ENCODE measurements at places on chromosomes 6 and 20. TPM values are rescaled to one million over a fixed set of nuclear protein-coding genes. Genes with fewer than 3 reads are reported as not detected.
A peak's percentile ranks its signal among the peaks of the same experiment; 100 is the strongest.

DNA sequence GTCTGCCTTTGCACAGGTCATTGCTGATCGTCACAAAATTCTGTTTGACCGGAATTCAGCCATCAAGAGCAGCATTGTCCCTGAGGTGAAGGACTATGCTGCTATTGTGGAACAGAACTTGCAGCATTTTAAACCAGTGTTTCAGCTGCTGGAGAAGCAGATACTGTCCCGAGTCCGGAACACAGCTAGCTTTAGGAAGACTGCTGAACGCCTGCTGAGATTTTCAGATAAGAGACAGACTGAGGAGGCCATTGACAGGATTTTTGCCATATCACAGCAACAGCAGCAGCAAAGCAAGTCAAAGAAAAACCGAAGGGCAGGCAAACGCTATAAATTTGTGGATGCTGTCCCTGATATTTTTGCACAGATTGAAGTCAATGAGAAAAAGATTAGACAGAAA is 24.6 kb upstream of the CALHM6 start:
- no peak for DNase-seq

DNA sequence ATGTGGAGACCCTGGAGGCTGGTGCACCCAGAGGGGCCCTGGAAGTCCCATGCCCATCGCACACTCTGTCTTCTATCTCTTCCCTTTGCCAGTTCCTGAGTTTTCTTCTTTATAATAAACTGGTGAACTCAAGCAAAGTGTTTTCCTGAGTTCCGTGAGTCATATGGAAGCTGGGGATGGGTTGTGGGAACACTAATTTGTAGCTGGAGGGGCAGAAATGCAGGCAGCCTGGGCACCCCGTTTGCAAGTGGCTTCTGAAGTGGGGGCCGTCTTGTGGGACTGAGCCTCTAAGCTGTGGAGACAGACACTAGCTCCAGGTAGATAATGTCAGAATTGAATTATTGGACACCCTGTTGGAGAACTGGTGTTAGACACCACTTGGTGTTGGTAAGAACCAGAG is 3.2 kb upstream of the PPP1R3G start:
- no peak for DNase-seq

DNA sequence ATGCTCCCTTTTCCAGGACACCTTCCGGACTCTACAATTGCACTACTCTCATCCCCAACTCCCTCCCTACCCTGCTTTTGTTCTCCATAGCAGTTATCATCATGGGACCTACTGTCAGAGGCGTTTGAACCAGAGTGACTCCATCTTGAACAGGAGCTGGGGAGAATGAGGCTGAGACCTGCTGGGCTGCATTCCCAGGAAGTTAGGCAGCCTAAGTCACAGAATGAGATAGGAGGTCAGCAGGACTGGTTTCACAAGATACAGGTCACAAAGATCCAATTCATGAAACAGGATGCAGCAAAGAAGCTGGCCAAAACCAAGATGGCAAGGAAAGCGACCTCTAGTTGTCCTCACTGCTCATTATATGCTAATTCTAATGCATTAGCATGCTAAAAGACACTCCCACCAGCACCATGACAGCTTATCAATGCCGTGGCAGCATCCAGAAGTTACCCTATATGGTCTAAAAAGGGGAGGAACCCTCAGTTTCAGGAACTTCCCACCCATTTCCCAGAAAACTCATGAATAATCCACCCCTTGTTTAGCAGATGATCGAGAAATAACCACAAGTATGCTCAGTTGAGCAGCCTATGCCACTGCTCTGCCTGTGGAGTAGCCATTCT is 15.6 kb downstream of the SLC13A3 start:
- no peak for DNase-seq

GRCh38 chr6:137958811-137959565 is 91.9 kb downstream of the TNFAIP3 start:
- DNase-seq, result no peak

- no peak for DNase-seq
Observed at GRCh38 chr6:136212608-136213007, 37.5 kb downstream of the MTFR2 start.

DNA sequence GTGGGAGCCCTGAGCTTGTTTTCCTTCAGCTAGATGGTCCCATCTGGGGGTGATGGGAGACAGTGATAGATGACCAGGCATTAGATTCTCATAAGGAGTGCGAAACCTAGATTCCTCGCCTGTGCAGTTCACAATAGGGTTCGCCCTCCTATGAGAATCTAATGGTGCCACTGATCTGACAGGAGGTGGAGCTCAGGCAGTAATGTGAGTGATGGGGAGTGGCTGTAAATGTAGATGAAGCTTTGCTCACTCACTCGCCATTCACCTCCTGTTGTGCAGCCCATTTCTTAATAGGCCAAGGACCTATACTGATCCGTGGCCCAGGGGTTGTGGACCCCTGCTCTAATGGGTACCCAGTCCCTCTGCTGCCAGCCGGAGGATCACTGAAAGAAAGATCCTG is 20.7 kb upstream of the KCNB1 start:
- DNase-seq, result no peak

DNA sequence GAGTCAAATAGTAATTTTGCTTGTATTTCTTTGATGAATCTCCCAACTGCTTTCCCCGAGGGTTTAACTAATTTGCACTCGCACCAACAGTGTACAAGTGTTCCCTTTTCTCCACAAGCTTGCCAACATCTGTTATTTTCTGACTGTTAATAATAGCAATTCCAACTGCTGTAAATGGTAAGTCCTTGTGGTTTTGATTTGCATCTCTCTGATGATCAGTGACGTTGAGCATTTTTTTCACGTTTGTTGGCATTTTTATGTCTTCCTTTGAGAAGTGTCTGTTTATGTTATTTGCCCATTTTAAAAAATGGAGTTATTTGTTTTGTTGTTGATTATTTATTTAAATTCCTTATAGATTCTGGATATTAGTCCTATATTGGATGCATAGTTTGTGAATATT is 399.8 kb upstream of the MAN1A1 start:
- DNase-seq, result no peak

RAET1L gene
- total RNA-seq, result not detected

PHACTR3 gene
- total RNA-seq, result not detected

GRCh38 chr20:5528719-5529256 is 212.0 kb upstream of the PROKR2 start:
- DNase-seq, result peak; percentile 91

- DNase-seq, result no peak
Observed at GRCh38 chr6:161195386-161195785, 78.5 kb downstream of the AGPAT4 start.

MYCT1 gene
- total RNA-seq, result 2.9 TPM

OR2H2 gene
- not detected for total RNA-seq

DNA sequence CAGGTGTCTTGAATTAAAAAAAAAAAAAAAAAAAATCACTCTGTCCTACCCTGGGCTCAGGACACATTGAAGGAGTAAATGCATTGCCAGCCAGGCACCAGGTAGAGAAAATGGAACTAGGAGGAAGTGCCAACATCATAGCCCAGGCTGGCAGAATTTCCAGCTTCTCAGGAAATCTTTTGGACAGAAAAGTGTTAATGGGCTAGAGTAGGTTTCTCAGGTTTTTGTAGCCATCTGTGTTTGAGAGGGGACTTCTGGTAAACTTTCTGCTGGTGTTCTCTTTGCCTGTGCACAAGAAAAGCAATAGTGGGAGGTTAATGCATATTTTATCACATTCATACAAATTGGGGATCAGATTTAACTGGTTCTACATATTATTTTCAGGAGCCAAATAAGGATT is 678.3 kb upstream of the NRSN1 start:
- no peak for DNase-seq

DNA sequence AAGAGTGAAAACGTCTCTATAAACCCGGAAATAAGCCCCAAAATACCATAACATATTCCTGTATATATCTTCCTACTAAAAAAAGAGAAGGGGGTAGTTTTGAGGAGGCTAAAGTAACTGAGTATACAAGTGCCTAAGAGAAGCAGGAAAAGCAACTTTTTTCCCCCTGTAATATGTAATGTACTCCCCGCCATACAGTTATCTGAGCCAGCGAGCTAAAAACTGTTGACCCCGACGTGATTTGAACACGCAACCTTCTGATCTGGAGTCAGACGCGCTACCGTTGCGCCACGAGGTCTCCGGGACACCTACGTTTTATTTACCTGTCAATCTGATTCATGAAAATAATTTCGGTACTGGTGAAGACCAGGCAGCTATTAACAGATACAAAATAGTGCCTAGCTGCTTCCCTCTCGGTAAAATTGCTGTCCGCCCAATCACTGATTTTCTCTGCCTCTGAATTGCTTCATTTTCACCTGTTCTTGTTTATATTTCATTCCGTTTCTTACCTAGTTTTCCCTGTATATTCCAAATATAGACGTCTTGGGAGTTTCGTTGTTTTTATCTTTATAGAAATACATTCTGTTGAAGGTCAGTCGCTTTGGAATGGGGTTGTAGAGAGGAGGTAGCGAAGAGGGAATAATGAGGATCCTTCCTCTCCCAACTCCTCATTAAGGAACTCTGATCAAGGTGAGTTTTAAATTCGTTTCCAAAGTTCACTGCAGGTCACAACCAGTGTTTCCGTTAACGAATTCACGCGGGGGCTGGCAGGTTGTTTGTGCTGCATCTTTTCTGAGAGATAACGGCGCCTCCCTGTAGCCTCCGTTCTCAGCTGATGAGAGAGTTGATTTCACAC is 33.6 kb upstream of the BTN3A2 start:
- peak; percentile 71 for DNase-seq

GRCh38 chr20:63057171-63058117 is 50.7 kb upstream of the BHLHE23 start:
- no peak for DNase-seq

DNA sequence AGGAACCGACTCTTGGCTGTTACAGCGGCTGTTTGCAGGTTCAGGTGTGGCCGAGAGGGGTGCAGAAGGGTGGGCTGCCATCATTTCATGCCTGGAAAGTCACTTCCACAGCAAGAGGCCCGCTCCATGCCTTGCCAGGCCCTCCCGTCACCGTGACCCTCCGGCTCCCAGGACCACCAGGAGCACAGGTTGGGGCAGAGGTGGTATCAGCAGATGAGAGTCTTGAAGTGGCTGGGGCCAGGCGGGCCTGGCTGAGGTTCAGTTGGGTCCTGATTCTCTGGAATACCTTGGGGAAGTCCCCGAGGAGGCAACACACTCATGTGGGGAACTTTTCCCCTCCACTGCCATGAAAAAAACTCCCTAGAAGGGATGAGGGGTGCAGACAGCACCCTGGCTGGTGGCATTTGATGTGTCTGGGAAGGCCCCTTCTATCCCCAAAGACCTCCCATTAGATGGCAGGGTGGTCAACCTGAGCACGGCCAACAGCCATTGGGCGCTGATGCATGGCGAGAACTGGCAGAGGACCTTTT is 34.2 kb upstream of the IRF4 start:
- DNase-seq, result no peak

- DNase-seq, result no peak
Observed at GRCh38 chr20:23371496-23371895, 9.5 kb downstream of the GZF1 start.

GRCh38 chr6:157272372-157272771 is 50.9 kb downstream of the TMEM242 start:
- no peak for DNase-seq

VIP gene
- 0.93 TPM for total RNA-seq

APOM gene
- 4.2 TPM for total RNA-seq

PREX1 gene
- 12.2 TPM for total RNA-seq

GRCh38 chr20:16352751-16353416 is 220.4 kb downstream of the KIF16B start:
- DNase-seq, result no peak

All from A172 (cell line).